ENCODE measurements at places on chromosomes 11 and 22. TPM values are rescaled to one million over a fixed set of nuclear protein-coding genes. Genes with fewer than 3 reads are reported as not detected.

DNA sequence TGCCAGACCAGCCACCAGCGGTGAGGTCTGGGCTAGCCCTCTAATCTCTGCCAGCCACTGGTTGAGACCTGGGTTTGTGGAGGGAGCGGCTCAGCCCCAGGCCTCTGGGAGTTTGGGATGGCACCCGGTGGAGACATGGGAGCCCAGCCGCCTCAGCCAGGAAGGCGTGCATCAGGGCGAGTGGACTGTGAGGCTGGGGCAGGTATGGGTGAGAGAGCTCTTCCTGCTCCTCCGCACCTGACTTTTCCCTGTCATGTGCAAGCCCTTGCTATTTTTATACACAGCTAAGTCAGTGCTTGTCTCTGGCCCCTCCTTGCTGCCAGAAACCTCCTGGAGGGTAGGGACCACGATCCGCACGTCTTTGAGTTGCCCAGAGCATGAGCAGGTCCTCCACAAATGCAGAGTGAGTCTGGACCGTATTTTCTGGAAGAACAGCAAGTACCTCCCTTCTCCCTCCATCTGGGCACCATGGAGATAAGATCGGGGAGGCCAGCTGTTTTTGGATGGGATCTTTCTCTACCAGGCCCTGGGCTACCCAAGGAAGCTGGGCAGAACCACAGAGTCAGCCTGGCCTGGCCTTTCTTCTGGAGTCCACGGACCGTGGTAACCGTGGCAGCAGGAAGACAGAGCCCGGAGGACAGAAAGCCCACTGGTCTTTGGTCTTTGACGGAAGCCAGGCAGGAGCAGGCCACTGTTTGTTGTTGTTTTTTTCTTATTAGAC lies 53.3 kb downstream of the IGLL1 start:
- H3K4me1 ChIP-seq, result no peaks in the 10 kb centered on the region
- H3K36me3 ChIP-seq, result no peaks in the 10 kb centered on the region
- peaks cover 14% of the 10 kb centered on the region for H3K27me3 ChIP-seq
- no peak for DNase-seq
- H3K4me3 ChIP-seq, result no peak overlapping the region

PGM2L1 gene
- 2.8 TPM for total RNA-seq

DNA sequence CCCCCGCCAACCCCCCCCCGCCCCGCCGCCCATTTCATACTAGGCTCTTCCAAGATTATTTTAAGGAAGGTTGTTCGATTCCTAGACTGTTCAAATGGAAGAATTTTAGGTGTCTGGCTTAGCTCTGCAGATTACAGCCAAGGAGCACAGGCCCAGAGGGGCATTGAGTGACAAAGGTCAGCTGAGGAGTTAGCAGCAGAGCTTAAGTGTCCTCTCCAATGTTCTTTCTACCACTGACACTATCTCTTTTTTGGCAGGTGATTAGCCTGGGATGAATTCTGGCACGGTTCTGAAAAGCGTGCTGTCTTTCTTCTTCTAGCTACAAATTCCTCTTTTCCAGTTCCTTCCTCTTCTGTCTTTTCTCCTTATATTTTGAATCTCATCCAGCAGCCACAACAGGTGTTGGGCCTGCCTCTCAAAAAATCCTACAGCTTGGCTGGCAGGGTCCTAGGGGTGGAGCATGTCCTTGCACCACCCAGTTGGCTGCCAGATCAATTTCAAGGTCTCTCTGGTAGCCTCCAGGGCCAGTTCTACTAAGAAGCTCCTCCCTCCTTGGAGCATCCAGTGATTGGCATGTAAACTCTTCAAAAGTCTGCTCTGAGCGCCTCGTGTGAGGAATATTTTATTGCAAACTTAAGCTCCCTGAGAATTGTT lies 23.0 kb downstream of the KCNE3 start:
- peaks cover 4% of the 10 kb centered on the region for H3K4me1 ChIP-seq
- no peaks in the 10 kb centered on the region for H3K36me3 ChIP-seq
- no peak overlapping the region for H3K27ac ChIP-seq
- no peak for DNase-seq

GRCh38 chr22:19760951-19761724 lies 560 bp downstream of the TBX1 start:
- no peak overlapping the region for H3K27ac ChIP-seq
- no peak for DNase-seq
- peak overlapping the region; percentile 7 for H3K4me3 ChIP-seq
- no peaks in the 10 kb centered on the region for H3K36me3 ChIP-seq
- peaks cover 93% of the 10 kb centered on the region for H3K27me3 ChIP-seq

- no peak overlapping the region for H3K27ac ChIP-seq
- H3K36me3 ChIP-seq, result no peaks in the 10 kb centered on the region
- peaks cover 27% of the 10 kb centered on the region for H3K27me3 ChIP-seq
Measured at GRCh38 chr22:30511109-30511508, 5.6 kb upstream of the SEC14L4 start.

DNA sequence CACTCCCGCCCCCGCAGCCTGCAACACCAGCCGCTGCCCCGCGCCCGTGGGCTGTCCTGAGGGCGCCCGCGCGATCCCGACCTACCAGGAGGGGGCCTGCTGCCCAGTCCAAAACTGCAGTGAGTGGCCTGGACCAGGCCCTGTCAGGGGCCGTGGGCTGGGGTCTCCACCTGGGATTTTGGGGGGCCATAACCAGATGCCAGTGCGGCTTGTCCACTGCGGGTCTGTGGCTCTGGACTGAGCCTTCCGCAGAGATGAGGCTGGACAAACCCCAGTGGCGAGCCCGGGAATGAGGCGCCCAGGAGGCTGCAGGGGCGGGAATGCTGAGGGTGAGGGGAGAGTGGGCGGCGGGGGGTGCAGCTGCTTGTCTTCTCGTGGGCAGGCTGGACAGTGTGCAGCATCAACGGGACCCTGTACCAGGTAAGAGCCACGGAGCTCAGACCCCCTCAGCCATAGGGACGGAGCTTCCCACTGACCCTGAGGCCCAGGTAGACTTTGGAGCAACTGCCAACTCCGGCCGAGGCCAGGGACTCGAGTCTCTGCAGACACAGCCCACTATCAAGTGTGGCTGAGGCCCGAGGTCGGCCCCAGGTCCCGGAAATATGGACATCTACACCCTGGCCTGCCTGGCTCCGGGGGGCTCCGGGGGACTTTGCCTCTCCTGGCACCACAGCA lies 24.8 kb upstream of the MUC5B start:
- H3K4me3 ChIP-seq, result no peak overlapping the region
- DNase-seq, result no peak
- H3K27me3 ChIP-seq, result peaks cover 10% of the 10 kb centered on the region
- no peaks in the 10 kb centered on the region for H3K4me1 ChIP-seq
- no peaks in the 10 kb centered on the region for H3K36me3 ChIP-seq

- peak; percentile 92 for DNase-seq
- H3K4me1 ChIP-seq, result peaks cover 21% of the 10 kb centered on the region
- peak overlapping the region; percentile 13 for H3K27ac ChIP-seq
- H3K4me3 ChIP-seq, result no peak overlapping the region
- H3K36me3 ChIP-seq, result no peaks in the 10 kb centered on the region
- H3K27me3 ChIP-seq, result no peaks in the 10 kb centered on the region
Measured at GRCh38 chr11:86798988-86799387, 1.4 kb upstream of the PRSS23 start.

MISFA gene
- total RNA-seq, result 1.1 TPM
